ENCODE measurements at places on chromosomes 3 and 15. TPM values are rescaled to one million over a fixed set of nuclear protein-coding genes. Genes with fewer than 3 reads are reported as not detected.

The SLC51B gene
- total RNA-seq, result not detected

The THSD4 gene
- 19.6 TPM for total RNA-seq

The IL17RB gene
- 0.27 TPM for total RNA-seq

The STRIT1 gene
- not detected for total RNA-seq

The RTP4 gene
- total RNA-seq, result 1.5 TPM

The SLC35A5 gene
- total RNA-seq, result 30.5 TPM

The CHCHD4 gene
- 18.4 TPM for total RNA-seq

The ITIH1 gene
- total RNA-seq, result not detected

The KCNMB2 gene
- 3.6 TPM for total RNA-seq

The MCF2L2 gene
- 0.84 TPM for total RNA-seq

The GOLGA6B gene
- not detected for total RNA-seq

The SLC6A1 gene
- total RNA-seq, result not detected

The SLC2A2 gene
- total RNA-seq, result not detected

The UROC1 gene
- total RNA-seq, result not detected

The NRROS gene
- 2.5 TPM for total RNA-seq
